ENCODE measurements at places on chromosomes 7 and 10.

DNA sequence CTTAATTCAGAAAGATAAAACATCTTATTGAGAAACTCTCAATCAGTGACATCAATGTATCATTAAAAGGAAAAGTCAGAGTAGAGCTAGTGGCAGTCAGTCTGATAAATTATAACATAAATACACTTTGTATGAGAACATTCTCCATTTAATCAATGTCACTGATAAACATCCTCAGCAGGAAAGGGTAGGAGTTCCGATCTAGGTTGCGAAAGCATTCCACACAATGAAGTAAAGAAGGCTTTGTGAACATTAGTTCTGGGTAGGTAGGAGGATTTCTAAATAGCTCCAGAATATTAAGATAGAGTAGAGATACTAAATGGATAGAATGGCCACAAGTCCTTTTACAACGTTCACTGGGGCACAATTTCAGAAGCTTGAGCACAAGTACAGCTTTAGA, 179.7 kb upstream of the MALRD1 start:
- DNase-seq: no peak

DNA sequence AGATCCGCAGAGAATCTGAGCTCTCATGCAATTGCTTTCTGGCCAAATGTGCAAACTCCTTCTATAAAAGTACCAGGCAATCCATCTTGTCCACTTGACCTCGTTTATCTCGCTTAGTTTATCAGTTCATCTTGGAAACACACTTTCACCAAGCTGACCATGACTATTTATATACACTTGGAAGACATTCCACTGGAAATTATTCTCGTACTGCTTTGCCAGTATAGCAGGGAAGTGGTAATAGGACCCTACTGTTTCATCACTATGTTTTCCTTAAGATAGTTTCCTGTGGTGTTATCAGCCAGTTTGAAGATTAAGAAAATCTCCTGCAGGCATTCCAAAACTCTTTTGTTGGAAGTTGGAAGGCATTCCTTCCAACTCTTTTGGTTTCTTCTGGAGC, 115.3 kb upstream of the FAM171A1 start:
- DNase-seq: no peak

- DNase-seq: no peak
Measured at GRCh38 chr7:29090836-29091601, 55.3 kb downstream of the CPVL start.

DNA sequence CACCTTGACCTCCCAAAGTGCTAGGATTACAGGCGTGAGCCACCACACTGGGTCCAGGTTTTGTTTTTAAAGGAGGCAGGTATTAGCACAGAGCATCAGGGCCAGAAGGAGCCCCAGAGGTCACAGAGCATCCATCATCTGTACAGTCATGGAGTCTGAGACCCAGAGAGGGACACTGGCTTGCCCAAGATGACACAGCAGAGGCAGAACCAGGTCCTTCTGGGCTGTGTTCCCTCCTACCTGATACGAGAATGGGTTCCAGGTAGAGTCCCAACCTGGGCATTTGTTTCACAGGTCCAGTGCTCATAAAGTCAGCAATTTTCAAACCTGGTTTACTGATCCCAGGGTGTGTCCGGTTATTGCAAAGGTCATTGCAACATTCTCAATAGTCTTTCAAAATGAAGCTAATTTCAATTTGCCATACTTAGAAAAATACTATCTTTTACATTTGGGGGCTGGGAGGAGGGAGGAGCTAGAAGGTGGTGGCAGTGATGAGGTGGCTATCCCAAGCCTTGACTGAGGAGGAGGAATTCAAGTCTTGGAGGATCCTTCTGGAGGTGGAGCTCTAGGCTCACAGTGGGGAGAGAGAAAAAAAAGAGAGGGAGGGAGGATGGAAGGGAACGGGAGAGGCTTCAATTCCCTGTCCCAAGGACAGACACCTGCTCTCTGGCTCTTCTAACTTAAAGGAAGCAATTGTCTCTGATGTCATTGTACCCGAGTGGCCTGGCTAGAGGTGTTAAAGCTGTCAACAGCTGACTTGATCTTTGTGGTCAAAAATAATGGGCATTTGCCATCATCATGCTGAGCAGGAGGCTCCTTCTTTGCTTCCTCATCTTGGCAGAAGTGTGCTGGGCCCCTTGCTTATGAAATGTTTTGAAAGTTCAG, 8.1 kb downstream of the MXI1 start:
- no peak for DNase-seq

DNA sequence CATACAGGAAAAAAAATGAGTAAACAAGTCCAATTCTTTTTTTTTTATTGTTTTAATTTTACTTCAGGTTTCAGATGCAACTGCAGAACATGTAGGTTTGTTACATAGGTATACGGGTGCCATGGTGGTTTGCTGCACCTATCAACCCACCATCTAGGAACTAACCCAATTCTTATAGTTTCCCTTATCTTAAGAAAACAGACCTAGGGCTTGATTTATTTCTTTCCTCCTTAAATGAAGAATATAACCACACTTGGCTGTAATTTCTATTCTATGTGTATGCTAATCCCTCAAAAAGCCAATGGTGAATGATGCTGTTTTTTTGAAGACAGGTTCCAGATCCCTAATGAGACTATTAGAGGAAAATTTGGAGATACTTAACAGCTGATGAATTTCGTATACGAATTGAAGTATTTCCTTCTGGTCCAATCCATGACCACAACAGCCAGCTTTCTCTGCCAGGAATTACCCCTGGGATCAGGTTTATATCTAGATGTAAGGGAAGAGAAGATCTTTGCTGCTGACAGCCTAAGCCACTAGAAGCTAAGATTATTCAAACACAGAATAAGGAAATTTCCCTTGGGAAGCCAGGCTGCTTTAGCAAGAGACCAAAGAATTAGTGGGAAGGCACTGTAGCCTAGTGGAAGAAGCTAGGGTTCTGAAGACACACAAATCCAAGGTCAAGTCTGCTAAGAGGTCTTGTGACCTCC, 115.8 kb downstream of the INHBA start:
- no peak for DNase-seq

DNA sequence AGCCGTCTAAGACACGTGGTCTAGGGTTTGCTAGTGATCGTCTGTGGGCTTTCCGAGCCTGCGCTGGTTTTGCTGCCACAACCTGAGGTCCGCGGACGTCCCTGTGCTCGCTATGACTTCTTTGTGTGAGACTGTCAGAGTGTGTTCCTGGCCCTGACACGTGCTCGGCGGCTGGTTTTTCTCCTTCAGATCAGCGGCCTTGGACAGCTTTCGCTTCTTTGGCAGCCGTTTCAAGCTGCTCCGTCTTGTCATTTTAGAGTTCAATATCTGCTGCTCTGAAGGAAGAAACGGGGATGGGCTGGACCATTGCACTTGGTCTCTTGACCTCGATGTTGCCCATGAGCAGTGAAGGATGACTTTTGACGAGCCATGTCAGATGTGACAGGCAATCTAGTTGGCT, 147.3 kb downstream of the MGMT start:
- no peak for DNase-seq

DNA sequence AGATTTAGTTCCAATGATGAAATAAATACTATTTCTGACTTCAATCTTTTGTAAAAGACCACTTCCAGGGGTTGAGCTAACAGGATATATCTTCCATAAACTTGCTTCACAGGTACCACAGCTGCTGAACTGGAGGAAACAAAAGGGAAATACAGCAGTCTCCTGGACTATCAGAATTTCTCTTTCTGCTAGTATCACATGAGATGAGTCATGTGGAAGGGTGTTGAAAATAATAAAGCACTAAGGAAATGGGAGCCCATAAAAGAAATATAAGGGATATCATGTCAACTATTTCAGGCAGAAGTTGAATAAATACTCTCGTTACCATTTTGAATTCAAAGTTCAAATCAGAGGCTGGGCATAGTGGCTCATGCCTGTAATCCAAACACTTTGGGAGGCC, 250.3 kb upstream of the NFE2L3 start:
- no peak for DNase-seq

DNA sequence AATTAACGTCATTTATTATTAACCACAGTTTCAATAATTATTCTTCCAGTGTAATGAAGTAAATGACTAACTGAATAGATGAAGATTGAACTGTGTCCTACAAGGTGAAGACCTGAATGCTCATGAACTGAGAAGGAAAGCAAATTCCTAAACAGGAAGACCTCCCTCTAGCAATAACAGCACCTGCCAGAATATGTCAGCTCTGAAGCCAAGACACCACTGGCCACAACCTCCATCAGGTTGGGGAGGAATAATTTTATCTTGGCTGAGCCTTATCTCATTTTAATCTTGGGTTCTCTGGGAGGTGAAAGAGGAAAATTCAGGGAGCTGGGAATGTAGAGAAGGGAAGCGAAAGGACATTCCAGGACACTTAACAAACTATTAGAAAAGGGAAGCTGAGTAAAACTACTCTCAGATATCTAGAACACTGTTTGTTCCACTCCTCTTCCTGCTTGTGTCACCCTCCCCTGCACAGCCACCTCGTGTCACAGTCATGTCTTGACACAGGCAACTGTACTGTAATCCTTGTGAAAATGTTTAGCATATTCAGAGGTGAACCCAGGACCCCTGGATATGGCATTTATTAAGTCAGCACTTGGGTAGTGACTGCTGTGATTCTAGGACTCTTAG, 4.6 kb upstream of the SLC13A1 start:
- DNase-seq: no peak

DNA sequence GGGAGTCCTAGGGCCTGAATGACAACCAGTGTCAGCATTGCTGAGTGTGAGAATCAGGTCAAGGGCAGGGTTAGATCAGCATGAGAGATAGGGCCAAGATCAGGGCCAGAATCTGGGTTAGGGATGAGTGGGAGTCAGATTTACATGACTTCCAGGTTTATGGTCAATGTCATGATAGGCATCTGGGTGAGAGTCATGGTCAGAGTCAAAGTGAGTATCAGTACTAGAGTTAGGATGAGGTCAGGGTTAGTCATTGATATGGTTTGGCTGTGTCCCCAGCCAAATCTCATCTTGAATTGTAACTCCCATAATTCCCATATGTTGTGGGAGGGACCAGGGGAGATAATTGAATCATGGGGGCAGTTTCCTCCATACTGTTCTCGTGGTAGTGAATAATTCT, 12.3 kb downstream of the MRPS24 start:
- no peak for DNase-seq

DNA sequence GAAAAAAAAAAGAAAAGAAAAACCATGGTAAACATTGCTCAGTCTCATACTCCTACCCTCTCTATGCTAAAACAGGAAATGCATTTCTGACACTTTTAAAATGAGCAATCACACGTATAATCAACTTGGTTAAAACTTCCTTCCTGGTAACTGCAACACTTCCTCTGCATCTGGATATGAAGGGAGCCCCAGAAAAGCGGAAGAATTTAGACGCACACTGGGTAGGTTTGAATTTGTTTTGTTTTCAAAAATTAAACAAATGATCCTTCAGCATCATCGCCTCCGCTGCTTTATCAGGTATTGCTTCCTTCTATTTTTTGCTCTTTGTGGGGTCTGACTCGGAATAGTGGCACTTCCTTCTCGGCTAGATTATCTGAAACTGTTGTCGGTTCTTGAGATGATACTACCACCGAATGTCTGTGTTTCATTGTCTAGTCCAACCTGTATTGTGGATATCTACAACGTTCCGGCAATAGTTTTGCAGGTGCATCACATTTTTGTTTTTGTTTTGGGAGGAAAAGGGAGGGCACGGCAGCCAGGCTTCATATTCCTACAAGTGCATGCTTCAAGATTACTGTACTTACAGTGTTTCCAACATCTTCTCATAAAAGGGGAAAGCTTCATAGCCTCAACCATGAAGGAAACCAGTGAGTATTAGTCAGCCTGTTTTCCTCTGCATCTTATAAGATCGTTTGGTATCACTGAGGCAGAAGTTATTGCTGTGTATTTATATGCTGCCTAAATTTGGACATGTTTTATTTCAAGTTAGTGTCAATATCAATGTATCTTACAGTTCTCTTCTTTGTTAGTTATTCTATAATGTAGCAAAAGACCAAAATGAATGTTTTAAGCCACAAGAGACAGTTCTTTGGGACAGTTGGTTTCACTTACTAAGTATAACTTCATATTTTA, at the start of gene PIK3CG:
Gene PIK3CG, plus strand, starts transcription at position 153 of the 912 bp plus-strand sequence. CDS start 2,280 bp downstream, outside the sequence.
- DNase-seq: no peak

DNA sequence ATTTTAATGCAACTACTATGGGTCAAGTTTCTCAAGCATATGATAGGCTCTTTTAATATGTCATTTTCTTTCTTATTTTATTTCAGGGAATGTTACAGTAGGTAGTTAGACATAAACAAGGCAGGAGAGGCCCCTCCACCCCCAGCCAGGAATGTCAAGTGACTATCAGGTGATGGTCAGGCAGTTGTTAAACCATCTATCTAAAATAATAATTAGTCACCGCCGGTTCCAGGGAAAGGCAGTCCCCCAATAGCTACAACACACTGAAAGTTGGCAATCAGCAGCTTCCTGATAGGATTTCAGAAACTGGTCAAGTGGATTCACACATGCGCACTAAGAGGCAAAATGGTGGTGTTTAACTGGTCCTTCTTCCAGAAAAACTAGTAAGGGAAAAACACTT, 9.3 kb downstream of the OLAH start:
- DNase-seq: no peak

DNA sequence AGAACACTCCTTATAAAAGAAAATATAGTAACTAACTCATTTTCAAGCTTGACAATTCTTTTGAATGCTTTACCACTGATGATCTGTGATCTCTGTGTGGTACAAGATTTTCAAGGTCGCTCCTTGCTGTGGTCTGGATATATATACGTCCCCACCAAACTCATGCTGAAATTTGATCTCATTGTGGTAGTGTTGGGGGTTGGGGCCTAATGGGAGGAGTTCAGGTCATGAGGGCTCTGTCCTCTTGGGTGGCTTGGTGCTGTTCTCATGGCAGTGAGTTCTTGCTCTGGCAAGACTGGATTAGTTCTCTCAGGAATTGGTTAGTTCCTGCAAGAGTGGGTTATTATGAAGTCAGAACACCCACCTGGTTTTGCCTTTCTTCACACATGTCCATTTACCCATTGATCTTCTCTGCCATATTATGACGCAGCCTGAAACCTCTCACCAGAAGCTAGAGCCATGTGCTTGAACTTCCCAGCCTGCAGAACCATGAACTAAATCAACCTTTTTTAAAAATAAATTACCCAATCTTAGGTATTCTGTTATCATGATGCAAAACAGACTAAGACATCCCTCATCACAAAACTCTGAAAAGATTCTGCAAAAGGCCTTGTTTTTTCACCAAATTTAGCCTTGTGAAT, 8.3 kb upstream of the EDRF1 start:
- DNase-seq: no peak

DNA sequence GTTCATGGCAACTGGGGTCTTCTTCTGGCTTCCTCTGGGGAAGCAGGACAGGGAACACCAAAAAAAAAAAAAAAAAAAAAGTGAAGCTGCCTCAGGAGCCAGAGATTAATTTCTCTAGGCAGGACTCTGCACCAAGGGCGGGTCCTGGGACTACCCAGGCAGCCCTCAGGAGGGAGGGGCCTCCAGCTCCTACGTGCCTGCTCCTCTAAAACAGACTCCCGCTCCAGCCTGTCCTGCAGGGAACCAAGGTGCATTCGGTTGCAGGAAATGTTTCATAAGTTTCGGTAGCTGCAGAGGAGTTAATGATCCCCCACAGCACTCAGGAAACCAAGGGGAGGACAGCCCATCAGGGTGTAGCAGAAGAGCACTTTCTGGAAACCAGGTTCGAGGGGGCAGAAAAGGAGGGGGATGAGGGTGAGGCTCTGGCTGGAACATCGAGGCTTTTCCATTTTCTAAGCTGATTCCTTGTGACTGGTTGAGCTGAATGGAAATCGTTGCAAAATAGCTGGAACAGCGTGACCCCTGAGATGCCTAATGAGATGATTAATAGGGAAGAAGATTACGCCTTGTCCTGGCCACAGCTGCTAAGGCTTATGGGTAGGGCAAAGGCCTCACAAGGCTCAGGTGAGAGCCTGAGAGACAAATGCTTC, 84.2 kb downstream of the STRA8 start:
- DNase-seq: no peak

All from ascending aorta (tissue), 2 donors.